Caudate nucleus (tissue), 63 donors: ENCODE measurements at places on chromosomes 5 and 9.

DNA sequence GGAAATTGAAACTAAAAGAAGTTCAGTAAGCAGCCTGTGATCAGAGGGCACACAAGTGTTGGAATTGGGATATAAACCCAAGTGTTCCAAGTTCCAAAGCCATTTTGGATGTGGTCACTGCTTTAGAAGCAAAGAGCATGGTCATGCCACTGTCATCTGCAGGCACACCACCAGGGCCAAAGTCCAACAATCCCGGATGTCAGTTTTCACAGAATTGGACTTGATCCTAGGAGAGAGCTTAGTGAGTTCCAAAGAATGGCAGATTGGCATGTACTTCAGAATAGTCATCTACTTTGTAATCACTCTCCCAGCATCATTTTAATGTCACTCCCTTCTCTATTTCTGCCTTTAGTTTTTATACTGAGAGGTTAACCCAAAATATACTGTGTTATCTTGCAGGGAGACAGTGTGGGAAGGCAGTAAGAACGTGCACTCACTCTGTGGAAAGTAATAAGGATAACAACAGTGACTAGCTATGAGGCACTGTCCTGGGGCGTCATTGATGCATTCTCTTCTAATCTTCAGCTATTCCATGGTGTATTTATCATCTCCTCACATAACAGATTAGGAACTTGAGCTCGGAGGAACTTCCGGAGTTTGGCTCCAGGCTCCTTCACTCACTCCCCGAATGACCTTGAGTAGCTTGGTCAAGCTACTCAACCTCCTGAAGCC is 388.0 kb downstream of the ACTL7B start:
- no peak for DNase-seq

DNA sequence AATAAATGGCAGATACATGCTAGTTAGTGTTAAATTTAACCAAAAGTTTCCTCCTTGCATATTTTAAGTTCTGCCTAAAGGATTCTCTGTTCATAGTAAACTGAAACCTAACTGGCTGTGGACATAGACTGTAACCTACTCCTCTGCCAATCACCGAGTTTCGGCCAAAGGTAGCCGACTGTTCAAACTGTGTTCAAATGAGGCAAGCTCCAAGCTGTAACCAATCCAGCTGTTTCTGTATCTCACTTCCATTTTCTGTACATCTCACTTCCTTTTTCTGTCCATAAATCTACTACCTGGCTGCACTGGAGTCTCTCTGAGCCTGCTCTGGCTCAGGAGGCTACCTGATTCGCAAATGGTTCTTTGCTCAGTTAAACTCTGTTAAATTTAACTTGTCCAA is 44.1 kb downstream of the KCNV2 start:
- DNase-seq: no peak

DNA sequence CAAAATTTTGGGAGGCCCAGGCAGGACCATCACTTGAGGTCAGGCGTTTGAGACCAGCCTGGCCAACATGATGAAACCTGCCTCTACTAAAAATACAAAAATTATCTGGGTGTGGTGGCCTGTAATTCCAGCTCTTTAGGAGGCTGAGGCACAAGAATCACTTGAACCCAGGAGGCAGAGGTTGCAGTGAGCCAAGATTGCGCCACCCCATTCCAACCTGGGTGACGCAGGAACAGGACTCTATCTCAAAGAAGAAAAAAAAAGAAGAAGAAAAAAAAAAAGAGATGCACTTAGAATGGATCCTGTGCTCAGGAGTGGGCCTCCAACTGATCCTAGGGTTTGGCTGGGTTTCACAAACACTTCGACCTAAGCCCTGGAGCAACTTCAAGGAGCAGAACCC is 45.1 kb downstream of the GLDC start:
- DNase-seq: no peak

DNA sequence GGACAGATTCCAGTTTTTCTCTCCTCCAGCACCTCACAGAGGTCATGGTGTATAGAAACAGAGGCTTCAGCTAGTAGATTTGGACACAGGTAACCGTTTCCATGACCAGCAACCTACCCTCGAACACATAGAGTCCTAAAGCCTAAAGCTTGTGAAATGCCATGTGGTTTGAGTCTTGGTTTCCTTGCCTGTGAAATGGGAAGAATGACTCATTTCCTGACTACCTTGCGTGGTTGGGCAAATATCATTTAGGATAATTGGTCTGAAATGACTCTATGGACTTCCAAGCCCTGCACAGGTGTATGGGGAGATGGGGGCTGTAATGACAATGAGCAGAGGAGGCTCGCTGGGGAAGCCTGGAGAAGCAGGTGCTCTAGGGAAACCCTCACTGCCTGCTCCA is 134.6 kb downstream of the TTLL11 start:
- DNase-seq: no peak
